ENCODE measurements at places on chromosomes 7 and 10.

GRCh38 chr7:116340943-116341907 lies 130.9 kb downstream of the TES start:
- DNase-seq = no peak

- no peak for DNase-seq
These were observed 131.6 kb downstream of the HGF start for GRCh38 chr7:81638198-81638597.

GRCh38 chr7:1945558-1945957 lies 275.5 kb downstream of the ELFN1 start:
- DNase-seq = no peak

DNA sequence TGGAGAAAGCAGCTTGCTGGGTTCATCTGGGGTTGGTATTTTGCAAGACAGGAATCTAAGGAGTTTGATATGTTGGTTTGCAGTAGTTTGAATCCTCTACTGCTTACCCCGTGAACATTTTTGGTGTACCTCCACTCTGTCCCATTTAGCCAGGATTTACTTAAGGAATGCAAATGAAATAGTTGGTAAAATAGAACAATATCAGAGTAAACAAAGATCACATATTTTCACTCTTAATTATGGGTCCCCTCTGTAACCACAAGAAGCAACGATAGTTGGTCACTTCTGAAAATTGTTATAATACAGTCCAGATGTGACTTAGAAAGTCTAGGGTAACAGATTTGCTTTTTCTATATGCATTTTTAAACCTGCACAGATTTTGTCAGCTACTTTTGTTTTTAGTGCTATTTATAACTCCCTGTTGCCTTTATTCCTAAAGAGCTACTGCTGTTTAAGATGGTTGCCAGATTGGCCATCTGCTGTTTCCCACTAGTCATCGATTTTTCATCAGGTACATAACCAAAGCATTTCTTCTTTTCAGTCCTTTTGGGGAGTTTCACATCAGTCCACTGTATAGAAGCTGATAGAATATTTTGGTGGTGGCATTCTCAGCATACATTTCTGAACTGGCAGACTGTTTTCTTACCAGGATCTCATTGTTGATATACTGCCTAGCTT lies 37.6 kb downstream of the MAPK8 start:
- DNase-seq = no peak

GRCh38 chr7:75962607-75963380 lies 31.6 kb downstream of the TMEM120A start:
- DNase-seq = no peak

DNA sequence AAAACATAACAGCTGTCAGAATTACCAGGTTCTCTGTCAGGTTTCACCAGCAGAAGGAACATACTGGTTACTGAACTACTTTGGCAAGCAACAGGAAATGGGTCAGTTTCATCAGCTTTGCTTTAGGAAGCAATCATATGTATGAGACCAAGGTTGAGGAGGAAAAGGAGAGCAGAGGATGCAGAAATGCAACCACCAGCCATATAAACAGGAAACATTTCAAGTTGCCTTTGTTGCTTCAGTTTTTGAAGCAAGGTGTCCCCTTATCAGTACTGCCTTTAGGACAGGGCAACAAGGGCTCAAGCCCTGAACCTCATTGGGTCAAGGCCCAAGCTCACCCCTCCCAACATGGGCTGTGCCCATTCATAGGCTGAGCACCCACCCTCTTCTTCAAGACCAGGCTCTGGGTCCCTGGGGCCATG lies 10.2 kb downstream of the HIPK2 start:
- no peak for DNase-seq

DNA sequence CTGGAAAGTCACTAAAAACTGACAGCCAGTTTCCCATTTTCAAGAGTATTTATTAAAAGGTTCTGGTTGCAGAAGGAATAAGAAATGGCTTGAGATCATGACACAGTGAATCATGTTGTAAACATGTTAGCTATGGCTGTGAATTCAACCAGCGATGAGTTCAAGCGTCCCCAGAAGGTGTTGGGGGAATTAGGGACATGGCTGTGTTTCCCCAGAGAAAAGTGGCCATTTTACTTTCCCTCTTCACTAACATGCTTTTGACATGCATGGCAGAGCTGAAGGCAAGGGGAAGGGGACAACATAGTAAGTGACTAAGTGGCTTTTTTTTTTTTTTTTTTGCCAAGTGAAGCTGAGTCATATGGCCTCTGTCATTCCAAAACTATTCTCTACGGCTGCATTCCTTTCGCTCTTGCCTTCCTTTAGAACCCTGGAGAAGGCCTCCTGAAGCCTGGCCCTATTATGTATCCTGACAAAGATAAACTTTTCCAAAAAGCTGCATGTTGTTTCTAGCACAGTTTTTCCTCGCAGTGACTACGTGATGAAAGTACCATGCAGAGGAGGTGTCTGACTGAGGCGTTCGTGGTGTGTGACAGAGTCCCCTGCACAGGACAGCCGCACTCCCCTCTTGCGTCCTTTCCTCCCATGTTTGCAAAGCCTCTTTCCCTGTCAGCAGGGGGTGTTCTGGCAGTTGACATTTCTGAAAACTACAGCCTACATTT lies 46.9 kb downstream of the EGFR start:
- DNase-seq = no peak

Measured in naive B cell (primary cell).